ENCODE measurements at places on chromosomes 4 and X. TPM values are rescaled to one million over a fixed set of nuclear protein-coding genes. Genes with fewer than 3 reads are reported as not detected.
A peak's percentile ranks its signal among the peaks of the same experiment; 100 is the strongest.

- no peak for DNase-seq
These were observed 57.5 kb upstream of the SORCS2 start for GRCh38 chr4:7134737-7135388.

DNA sequence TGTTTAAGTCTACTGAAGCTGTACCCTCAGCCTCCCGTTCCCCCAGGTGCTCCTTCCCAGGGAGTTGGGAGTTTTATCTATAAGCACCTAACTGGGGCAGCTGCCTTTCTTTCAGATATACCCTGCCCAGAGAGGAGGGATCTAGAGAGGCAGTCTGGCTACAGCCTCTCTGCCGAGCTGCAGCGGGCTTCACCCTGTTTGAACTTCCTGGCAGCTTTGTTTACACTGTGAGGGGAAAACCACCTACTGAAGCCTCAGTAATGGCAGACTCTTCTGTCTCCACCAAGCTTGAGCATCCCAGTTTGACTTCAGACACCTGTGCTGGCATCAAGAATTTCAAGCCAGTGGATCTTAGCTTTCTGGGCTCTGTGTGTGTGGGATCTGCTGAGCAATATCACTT is 122.5 kb downstream of the MAGEE1 start:
- no peak for DNase-seq

GRCh38 chrX:101415180-101416145 is 7.4 kb downstream of the HNRNPH2 start:
- DNase-seq: no peak

- DNase-seq: no peak
These were observed 55.3 kb upstream of the RAPGEF2 start for GRCh38 chr4:159047478-159048165.

GRCh38 chr4:113478032-113478431 is 283.5 kb downstream of the CAMK2D start:
- no peak for DNase-seq

- peak; percentile 55 for DNase-seq
These were observed 92.2 kb upstream of the PGRMC2 start for GRCh38 chr4:128379860-128380259.

GRCh38 chr4:30116401-30116800 is 603.8 kb upstream of the PCDH7 start:
- no peak for DNase-seq

DNA sequence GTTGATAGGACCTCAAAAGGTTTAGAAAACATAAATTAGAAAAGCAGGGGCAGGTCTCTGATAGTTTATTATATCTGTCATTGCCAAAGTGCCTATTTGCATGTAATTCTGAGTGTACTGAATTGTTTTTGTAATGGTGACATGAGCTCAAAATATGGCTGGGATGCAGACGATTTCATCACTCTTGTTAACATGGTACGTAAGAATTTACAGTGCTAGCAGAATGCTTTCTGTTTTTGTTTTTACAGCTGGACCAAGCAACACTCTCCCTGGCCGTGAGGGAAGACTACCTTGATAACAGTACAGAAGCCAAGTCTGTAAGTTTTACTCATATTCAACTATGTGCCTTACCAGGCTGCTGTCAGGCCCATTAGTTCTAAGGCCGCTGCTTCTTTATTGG is 58.1 kb downstream of the PHEX start:
- peak; percentile 30 for DNase-seq

DNA sequence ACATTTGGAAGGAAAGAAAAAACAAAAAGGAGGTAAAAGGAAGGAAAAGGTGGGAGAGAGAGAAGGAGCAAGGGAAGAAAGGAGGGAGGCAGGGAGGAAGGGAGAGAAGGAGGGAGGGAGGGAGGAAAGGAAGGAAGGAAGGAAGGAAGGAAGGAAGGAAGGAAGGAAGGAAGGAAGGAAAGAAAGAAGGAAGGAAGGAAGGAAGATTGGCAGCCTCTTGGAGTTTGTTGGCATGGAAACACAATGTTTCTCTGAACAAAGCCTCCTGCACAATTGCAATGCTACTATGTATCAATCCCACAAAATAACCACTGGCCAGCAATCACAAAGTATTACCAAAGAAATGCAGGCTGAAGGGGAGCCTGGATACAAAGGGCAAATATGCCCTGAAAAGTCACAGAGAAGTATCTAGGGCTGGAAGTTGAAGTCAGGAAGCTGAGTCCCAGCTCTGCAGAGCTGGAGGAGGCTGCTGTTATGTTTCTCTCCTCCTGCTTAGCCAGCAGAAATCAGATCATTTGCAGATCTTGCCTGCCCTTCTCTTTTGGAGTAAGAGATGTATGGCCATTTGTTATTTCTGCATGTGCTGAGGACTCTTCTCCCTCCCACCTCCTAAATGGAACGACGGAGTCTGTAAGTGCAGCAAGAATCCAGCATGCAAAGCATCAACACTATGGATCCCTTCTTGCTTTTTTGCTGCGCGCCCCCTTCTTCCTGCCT is 195.9 kb upstream of the LDB2 start:
- DNase-seq: no peak

GRCh38 chrX:76957485-76957884 is 489.7 kb upstream of the FGF16 start:
- DNase-seq: no peak

DNA sequence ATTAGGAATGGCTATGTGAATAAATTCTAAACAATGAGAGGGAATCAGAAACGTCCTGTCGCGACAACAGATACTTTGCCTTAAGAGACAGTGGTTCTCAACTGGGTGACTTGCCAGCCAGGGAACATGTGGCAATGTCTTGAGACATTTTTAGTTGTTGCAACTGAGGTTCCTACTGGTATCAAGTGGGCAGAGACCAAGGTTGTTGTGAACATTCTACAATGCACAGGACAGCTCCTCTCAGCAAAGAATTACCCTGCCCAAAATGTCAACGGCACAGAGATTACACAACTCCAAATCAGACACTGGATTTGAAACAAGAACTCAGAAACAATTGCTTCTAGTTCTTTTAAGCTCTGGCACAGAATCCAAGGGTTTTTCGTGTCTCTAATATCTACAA is 128.6 kb downstream of the ARHGAP6 start:
- no peak for DNase-seq

- DNase-seq: no peak
These were observed 1724.0 kb downstream of the RPA4 start for GRCh38 chrX:98607739-98608138.

- peak; percentile 11 for DNase-seq
These were observed 42.2 kb downstream of the SMIM10L2A start for GRCh38 chrX:135463937-135464336.

DNA sequence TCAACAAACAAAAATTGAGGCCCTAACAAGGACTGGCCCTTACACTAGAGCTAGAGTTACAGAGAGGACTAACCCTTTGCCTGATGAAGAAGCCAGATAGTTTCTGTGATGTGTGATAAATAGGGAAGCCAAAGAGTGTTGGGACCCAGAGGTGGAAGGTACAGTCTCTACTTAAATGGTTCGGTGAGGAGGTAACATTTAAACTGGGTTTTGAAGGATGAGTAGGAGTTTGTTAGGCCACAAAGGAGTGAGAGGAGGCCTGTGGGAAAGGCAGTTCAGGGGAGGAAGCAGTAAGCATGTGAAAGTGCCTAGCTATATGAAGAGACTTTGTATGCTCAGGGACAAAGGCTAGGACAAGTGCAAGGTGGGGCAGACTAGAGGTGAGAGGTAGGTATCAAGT is 23.8 kb upstream of the LIMCH1 start:
- DNase-seq: no peak

DNA sequence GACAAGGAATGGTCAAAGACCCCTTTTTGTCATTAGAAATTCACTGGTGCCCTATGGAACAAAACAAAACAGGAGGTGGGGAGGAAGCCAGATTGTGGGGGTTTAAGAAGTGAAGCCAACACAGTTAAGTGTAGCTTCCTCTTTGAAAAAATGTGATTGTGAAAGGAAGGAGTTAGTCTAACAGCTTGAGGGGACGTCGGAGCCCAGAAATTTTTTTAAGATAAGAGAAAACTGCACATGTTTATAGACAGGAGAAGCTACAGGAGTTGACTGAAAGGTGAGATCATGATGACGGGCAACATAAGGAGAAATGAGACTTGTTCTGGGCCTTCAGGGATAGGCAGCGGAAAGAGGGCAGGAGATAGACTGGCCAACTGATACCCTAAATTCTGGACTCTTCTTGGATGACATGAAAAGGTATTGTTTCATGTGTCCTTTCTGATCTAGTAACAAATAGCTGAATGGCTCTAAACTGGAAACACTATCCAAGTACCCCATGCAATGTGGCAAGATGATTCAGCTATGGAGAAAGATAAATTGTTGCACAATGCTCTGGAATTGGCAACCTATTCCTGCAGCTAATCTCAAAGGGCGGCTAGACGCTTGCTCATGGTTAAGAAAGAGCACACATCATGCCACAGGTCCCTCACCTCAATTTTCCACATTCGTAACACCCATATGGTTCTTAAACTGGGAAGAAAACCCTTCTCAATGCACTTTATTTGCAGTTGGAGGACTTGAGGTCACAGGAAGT is 3.7 kb upstream of the HDAC8 start:
- no peak for DNase-seq

GRCh38 chr4:102230194-102230593 is 115.1 kb downstream of the SLC39A8 start:
- DNase-seq: no peak

DNA sequence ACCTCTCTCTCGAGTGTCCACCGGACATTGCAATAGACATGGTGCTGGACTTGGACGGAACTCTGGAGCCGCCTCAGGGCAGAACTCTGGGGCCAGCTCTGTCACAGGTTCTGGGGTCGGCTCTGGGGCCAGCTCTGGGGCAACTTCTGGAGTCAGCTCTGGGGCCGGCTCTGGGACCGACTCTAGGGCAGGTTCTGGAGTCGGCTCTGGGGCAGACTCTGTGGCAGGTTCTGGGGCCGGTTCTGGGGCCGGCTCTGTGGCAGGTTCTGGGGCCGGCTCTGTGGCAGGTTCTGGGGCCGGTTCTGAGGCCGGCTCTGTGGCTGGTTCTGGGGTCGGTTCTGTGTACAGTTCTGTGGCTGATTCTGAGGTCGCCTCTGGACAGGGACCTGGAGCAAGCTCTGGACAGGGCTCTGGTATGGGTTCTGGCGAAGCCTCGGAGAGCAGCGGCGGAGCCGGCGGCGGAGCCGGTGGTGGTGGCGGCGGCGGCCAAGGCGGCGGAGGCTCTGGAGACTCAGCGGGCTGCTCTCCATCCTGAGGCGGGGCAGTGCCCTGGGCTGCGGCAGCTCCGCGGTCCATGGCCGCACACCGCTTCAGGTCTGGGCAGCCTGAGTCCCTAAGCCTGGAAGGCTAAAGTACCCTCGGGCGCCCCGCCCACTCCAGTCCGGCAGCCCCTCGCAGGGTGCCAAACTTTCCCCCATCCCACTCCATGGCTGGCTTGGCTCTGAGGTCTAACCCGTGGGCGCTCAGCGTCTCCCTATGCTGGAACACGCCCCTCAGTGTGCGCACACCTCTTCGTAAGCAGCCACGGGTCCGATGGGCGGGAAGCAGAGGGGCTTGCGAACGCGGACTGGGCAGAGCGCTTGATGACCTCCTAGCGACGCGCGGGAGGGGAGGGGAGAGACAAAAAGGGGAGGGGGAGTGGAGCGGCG is at the start of gene DGKK:
DGKK (minus strand) TSS at position 723 of the 929 bp plus-strand sequence; CDS start at position 576, 147 bp downstream.
- no peak for DNase-seq

DNA sequence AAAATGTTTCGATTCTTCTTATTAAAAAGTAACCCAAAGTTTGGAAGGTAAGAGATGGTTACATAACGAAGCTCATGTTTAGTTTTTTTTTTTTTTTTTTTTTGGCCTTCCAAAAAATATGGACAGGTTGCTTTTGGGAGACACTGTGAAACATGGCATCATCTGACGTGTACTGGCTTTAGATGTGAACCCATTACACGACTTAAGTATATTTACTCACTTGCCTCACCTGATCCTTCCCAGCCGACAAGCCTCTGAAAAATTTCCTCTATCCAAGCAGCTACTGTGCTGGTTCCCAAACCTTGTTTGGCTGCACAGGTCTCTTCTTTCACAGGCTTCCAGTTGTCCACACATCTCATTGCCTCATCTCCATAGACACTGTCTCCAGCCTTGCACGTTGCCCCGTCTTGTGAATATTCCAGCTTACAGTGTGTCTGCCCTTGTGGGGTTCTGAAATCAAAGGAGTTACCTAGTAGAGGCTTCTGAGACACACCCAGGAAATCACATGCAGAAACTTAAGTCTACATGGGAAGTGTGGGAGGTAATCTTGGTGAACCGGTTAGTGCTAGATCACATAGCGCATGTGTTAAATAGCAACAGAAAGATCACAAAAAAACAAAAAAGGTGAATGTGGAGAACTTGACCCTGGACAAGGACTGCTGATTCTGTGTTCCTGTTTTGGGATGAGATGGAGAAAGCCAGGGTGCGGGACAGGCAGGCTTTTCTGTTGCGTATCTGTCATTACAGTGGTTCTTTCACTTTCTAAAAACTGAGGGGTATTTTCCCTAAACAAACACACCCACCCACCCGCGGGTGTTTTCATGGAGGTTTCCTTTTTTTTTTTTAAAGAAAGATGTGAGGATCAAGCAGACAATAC is 328.6 kb downstream of the ARHGAP10 start:
- DNase-seq: no peak

GRCh38 chrX:3374108-3374800 is 27.8 kb upstream of the MXRA5 start:
- no peak for DNase-seq

GRCh38 chr4:95129821-95130311 is 372.1 kb downstream of the BMPR1B start:
- peak; percentile 89 for DNase-seq

DNA sequence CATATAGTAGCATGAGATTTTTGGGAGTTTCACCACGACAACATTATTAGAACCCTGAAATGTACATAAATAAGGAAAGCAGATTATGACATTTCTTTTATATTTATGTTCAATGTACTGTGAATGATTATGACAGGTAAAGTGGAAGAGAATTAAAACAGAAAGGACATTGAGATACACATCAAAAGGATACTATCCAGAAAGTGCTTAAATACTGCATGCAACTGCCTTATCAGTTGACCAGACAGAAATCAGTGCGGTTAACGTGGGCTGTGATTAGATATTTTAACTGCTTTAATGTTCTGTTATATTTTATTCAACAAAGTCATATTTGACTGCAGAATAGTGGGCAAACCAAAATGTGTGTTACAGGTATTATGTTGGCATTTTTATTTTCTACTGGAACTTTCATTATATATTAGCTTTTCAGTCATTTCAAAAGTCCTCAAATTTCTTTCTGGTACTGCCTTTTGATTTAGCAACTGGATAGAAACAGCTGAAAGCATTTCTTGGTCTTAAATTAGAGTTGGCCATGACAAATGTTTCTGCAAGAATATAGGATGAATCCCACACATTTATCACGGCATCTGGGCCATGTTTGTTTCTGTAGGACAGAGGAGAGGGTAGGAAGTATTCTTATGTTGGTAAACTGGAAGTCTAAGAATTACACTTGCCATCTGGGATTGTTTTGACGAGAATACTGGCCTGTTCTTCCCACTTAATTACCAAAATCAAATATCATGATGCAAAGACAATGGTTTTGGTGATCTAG is 255.2 kb downstream of the SLC39A8 start:
- DNase-seq: no peak

GRCh38 chr4:92421920-92422319 is 118.2 kb downstream of the GRID2 start:
- no peak for DNase-seq

GRCh38 chr4:88320224-88320779 is 35.9 kb upstream of the PPM1K start:
- DNase-seq: no peak

S100P gene
- not detected for total RNA-seq

TMEM31 gene
- total RNA-seq: not detected

TCP11X1 gene
- not detected for total RNA-seq

TRAM1L1 gene
- total RNA-seq: 0.51 TPM

GPR119 gene
- total RNA-seq: not detected

HTRA3 gene
- 1.4 TPM for total RNA-seq

PCGF3 gene
- total RNA-seq: 49.9 TPM

TASL gene
- total RNA-seq: not detected

XPNPEP2 gene
- not detected for total RNA-seq

XAGE2 gene
- total RNA-seq: not detected

TEX13B gene
- not detected for total RNA-seq

Data from dermis microvascular lymphatic vessel endothelial cell (primary cell).